Epithelial cell of proximal tubule (primary cell): ENCODE measurements at places on chromosomes 4 and X.

DNA sequence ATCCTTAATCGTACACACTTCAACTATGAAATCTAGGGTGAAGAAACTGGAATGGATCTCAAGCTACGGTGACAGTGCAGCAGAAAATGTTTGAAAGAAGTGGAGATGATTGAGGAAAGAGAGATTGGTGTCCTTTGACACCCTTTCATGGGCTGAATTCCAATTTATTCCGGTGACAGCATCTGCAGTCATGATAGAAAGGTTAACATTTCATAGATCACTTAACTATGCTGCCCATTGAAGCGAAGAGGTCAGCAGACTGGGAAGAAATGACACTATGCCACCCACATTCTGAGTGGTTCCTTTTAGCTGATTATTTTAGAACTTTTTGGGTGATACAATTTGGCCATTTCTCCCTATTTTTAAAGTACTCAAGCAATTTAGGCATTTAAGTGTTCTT, 82.3 kb downstream of the DNAAF6 start:
- no peak for DNase-seq

GRCh38 chr4:52299120-52299519, 248.0 kb downstream of the SPATA18 start:
- DNase-seq: no peak

DNA sequence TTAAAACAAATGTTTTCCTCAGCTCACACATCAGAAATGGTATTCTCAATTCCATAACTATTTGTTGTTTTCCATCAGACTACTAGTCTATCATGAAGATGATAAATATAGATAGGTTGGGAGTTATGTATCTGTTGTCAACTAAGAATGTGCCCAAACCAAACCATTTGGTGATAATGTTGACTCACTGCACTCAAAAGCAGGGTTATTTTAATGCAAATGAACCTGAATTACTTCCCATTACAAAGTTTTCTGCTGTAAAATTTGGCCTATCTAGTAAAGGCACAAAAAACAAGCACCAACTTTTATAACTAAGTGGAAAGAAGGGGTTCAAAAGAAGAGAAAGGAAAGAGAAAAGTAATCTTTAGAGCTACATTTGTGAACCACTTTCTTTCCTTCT, 93.5 kb downstream of the TBCK start:
- DNase-seq: no peak

GRCh38 chrX:110755611-110756010, 40.0 kb downstream of the CHRDL1 start:
- DNase-seq: peak; percentile 55

DNA sequence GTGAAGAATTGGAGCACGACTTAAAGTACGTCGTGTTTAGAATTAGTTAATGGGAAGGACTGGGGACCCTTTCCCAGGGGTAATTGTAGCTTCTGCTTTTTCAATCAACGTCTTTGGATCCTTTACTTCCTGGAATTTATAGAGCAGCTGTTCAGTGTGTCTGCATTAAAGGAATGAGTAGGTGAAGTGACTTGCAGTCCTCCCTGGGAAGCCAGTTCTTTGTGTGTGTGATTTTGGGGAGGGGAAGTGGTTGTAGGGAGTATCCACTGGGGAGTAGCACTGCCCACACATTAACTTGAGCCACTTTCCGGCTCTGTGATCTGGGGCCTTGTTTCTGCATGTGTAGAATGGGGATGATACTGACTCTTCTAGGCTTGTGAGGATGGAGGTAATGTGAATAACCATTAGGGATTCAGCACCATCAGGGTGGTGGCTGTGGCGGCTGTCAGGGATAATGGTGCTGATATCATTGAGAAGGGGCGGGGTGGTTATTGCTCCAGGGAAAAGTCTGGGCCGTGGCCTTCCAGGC, 54.7 kb downstream of the TMEM131L start:
- DNase-seq: no peak

DNA sequence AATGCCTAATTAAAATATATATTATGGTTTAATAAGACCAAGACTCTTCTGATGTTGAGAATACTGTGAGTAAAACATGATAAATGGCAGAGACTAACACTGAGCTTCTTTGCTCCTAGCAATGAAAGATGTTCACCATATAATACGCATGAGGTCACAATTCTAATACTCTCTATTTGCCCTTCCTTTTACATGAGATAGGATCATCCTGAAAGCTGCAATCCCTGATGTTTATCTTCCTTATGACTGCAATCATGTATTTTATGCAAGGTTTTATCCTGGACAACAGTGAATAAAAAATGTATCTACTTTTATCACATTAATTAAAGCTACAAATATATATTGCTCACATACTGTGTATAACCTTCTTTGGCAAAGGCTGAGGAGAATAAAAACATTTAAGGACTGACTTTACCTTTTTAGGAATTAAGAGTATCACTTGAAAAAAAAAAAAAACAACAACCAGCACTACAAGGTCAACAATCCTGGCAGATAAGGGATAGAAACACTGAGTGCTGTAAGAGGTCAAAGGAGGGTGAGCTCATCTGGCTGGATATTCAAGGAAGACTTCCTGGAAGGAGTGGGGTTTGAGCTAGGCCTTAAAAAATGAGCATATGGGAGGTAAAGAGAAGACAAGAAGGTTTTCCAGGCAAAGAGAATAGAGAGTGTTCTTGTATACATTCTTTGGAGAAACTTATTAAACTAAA, 99.9 kb downstream of the AREG start:
- DNase-seq: no peak

GRCh38 chrX:130173190-130173895, 1.6 kb downstream of the RAB33A start:
- DNase-seq: no peak

DNA sequence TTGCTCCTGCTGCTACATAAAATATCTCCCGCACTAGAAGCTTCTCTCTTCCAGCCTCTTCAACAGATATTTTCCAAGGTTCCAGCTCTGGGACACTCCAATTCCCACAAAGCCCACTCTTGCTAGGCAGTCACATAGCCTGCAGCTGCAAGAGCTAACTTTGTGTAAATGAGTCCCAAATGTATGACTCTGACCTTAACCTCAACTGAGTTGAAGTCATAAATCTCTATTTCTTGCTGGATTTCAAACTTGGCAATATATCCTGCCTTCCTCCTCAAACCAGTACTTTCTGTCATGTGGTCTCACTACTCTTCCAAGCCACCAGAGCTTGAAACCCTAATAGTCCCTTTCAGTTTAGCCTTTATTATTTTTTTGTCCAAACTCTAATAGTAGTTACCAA, 315.4 kb upstream of the GRIA3 start:
- no peak for DNase-seq

GRCh38 chr4:45317276-45317675, 590.9 kb upstream of the GNPDA2 start:
- DNase-seq: no peak

- no peak for DNase-seq
Observed at GRCh38 chr4:15003401-15003890, 1.2 kb downstream of the CPEB2 start.

DNA sequence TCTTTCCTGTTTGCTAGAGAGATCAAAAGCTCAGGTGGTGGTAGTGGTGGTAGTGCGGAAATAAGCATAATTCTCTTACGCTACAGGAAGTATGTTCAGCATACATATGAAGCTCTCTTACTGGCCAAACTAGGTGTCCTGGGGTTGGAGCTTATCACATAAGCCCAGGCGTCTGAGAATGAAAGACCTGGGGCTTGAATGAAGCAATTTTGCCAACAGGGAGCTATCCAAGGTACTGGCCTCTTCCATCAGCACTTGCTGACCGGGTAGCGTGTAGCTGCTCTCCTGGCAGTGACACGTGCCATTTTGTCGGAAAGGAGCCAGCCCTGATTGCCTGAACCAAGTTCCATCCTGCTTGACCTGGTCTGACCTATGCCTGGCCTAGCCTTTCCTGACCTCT, 65.9 kb upstream of the HPF1 start:
- no peak for DNase-seq

DNA sequence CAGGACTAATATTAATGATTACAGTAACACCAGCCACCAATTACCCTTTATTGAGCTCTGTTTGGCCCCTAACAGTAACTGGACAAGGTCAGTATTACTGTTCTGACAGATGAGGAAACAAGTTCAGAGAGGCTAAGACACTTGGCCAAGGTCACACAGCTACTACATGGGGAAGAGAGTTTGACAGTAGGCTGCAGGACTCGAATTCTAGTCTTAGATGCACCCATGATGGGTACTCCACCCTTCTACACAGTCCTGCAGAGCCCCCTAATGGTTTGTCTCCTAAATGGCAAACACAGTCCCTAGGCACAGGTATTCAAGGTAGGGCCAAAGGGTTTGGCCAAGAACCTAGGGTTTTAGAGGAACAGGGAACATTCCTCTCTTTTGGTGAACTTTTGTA, 93.9 kb downstream of the NSUN7 start:
- no peak for DNase-seq

DNA sequence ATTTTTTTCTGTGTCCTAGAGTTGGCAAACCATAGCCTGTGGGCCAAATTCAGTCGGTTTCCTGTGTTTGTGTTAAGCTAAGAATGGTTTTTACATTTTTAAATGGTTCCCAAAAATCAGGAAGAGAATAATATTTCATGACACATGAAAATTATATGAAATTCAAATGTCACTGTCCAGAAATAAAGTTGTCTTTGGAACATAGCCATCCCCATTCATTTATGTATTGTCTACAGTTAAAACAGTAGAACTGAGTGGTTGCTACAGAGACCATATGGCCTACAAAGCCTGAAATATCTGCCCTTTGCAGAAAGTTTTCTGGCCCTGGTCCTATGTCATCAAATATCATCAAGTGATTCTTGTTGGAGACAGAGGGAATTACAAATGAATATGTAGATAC, 15.5 kb downstream of the FRMPD4 start:
- DNase-seq: no peak

GRCh38 chr4:127491571-127491970, 141.2 kb upstream of the INTU start:
- no peak for DNase-seq

DNA sequence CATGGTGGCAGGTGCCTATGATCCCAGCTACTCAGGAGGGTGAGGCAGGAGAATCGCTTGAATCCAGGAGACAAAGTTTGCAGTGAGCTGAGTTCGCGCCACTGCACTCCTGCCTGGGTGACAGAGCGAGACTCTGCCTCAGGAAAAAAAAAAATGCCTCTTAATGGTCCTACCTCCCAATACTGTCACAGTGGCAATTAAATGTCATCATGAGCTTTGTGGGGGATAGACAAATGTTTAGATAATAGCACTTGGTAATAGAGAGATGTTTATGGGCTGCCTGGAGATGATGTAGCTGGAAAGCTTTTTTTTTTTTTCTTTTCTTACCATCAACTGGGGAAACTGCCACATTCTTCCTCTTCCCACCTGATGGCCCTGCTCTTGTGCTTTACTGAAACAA, 33.0 kb downstream of the GRK4 start:
- no peak for DNase-seq

- DNase-seq: no peak
Observed at GRCh38 chr4:158704274-158704673, 18.9 kb downstream of the PPID start.

GRCh38 chr4:4625488-4625887, 83.6 kb upstream of the STX18 start:
- no peak for DNase-seq

DNA sequence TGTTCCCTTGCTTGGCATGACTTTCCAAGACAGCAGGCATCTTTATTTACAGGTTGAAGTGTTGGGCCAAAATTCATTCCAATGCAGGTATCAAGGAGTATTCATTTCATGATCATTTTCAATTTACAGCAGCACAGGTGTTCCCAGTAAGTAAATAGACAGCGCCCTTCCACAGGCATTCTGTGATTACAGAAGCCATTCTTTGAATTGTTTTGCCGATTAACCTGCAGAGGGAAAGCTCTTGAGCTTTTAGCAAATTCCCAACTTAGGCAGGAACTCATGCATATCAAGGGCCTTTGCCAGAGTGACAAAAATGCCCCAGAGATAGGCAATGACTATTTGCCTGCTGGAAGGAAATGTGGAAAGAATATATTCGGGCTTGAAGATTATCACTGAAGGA, 6.8 kb downstream of the TXK start:
- DNase-seq: no peak

DNA sequence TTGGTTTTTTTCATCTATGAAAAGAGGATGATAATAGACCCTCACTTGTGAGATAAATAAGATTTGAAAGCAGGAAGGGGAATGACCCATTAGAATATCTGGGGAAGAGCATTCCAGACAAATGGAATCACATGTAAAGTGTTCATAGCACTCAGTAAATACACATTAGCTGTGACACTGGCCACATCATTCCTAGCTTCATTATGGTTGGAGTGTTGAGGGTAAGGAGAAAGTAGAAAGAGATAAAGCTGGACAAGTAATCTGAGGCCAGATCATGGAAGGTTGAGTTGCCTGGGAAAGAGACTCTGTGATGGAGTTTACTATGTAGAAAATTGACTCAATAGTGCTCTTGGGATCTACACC, 6.9 kb upstream of the PGRMC1 start:
- no peak for DNase-seq

DNA sequence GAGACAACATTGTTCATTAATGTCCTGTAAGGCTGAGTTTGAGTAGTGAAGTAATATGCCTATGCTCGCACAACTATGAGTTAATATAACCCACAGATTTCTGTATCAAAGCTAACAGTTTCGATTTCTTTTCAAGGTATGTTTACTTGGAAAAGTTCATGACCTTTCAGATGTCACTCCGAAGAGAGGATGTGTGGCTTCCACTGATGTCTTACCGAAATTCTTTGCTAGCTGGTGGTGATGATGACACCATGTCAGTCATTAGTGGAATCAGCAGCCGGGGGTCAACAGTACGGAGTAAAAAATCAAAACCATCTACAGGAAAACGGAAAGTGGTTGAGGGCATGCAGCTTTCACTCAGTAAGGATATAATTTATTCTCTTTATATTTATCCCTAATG, 124.9 kb downstream of the STAG2 start:
- DNase-seq: no peak

DNA sequence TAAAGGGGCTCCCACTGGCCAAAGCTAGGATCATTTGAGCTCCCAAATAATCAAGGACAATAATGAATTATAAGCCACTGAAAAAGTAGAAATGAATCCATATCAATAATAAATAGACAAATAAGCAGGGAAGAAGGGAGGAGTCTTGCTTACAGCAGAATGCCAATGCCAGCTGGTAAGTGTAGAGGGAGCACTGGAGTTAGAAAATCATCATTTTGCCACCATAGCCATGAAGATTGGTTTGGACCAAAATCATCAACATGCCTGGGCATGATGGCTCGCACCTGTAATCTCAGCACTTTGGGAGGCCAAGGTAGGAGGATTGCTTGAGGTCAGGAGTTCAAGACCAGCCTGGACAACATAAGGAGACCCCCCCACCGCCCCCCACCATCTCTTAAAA, 20.4 kb upstream of the SH3KBP1 start:
- no peak for DNase-seq

DNA sequence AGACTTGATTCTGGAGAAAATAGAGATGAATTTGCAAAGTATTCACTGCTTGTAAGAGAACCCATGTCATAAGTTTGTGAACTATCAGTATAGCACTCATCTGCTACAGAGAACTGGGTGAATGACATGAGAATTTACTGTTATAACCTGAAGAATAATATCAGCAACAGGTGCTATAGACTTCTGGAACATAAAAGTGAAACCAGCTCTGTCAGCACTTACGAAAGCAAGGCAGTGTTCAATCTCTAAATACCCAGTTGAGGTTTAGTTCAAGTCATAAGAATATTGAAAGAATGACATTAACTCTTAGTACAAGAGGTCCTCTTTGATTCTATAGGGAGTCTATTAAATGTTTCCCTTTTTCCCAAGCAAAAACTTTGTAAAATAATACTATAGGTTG, 232.9 kb upstream of the ANKRD50 start:
- no peak for DNase-seq
